ENCODE measurements at places on chromosomes 1 and 21. TPM values are rescaled to one million over a fixed set of nuclear protein-coding genes. Genes with fewer than 3 reads are reported as not detected.
A peak's percentile ranks its signal among the peaks of the same experiment; 100 is the strongest.

The CENPL gene
- total RNA-seq, result 7.8 TPM

The GREM2 gene
- total RNA-seq, result 9.9 TPM

The IGSF21 gene
- 0.83 TPM for total RNA-seq

The USP16 gene
- 40.6 TPM for total RNA-seq

GRCh38 chr1:12549460-12550349 lies 68.3 kb downstream of the DHRS3 start:
- H3K4me1 ChIP-seq, result peaks cover 66% of the 10 kb centered on the region
- no peaks in the 10 kb centered on the region for H3K36me3 ChIP-seq
- H3K27ac ChIP-seq, result peak overlapping the region; percentile 90

DNA sequence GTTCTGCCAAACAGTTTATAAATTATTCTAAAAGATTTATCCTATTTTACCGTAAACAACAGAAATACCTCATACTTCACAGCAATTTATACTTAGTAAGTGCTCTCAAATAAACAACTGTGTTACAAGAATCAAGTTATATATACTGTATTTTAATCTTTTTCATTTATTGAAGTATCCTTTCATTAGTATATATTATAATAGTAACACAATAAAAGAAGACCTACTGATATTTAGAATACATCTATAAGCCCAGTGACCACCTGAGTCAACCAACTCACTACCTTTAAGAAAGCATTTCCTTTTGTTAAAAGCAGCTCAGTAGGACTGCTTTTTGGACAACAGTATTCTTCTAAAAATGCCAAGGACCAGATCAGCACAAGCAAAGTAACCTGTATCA lies 5.9 kb downstream of the TMCO1 start:
- H3K36me3 ChIP-seq, result peaks cover 7% of the 10 kb centered on the region
- no peak overlapping the region for H3K27ac ChIP-seq
- no peak overlapping the region for H3K4me3 ChIP-seq
- peaks cover 5% of the 10 kb centered on the region for H3K4me1 ChIP-seq
- H3K27me3 ChIP-seq, result no peaks in the 10 kb centered on the region

DNA sequence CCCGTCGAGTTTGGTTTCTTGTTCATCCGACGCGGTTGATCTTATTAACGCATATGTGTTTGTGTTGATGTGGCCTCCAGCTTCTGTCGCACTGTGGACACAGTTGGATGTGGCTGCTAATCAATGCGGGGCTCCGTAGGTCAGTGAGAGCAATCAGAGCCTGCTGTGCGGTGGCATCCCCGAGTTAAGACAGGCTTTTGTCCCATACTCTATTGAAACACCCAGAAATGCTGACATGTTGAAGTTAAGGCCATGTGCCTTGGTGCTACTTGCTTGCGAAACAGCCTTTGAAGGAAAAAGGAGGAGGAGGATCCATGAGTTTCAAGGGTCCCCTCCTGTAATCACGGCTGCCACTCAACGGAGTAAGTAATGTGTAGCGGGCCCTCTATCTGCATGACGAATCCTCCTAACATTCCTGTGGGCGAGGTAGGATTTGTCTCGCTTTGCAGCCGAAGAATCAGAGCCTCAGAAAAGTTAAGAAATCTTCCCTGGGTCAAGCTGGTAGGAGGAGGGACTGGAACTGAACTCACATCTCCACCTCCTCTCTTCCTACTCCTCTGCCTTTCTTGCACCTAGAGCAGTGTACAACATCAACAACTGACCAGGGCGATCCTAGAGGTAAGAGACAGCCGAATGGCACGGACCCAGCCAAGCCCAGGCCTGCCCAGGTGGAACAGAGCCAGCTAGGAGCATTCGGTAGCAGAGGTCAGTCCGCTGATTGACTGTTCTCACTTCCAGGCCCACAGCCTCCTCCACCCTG lies 19.5 kb downstream of the PDE9A start:
- no peaks in the 10 kb centered on the region for H3K36me3 ChIP-seq
- no peak overlapping the region for H3K4me3 ChIP-seq
- no peaks in the 10 kb centered on the region for H3K27me3 ChIP-seq
- no peak for DNase-seq

DNA sequence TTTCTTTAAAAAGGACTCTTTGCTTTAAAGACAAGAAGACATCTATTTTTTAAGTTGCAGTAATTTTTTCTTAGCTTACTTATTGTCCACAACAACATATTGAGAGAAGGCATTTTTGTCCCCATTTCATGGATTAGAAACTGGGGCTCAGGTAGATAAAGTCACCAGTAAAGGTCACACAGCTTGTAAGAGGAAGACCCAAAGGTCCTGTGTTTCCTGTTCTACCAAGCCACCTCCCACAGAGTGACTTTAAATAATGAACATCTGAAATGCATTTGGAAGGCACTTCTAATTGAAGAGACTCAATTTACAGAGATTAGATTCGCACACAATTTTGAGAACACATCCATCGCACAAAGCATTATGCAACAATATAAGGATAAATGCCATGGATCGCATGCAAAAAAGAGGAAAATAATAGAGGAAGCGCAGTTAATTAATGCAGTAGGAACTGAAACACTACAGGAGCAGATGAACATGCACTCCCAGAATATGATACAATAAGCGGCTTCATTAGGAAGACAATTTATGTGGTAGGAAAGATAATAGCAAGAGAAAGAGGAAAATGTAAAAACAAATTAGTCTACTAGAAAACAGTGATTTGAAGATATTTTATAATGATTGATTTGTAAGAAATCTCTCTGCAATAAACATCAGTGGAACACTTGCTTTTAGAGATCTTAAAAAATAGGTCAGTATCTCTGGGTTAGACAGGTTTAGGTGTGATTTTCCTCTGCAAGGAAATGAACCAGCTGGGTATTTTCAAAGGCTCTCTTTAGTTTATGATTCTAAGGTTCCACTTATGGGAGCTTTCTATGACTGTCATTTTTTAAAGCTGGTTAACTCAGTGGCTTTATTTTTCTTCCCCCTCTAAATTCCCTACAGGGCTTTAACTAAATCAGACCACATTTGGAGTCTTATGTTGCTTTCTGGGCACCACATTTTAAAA lies 27.1 kb upstream of the CD2 start:
- DNase-seq, result no peak
- no peaks in the 10 kb centered on the region for H3K4me1 ChIP-seq
- no peak overlapping the region for H3K27ac ChIP-seq

DNA sequence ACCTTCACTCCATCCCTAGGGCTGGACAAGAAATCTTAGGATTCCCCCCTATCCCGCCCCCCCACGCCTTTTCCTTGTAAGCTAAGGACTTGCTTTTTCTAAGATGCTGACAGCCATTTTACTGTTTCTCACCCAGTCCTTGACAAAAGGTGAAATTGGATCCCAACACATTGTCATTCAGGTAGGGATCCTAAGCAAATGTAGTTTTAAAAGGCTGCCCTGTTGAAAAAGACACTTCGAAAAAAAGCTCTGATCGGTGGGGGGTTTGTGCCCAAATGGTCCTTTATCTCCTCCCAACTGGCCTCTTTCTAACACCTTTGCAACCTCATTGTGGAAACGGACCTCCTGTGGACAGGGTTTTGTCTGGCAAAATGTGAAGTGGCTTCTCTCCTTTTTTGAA lies 2.9 kb downstream of the CACHD1 start:
- no peaks in the 10 kb centered on the region for H3K36me3 ChIP-seq
- no peaks in the 10 kb centered on the region for H3K27me3 ChIP-seq
- no peak overlapping the region for H3K27ac ChIP-seq
- no peak for DNase-seq
- no peak overlapping the region for H3K4me3 ChIP-seq

DNA sequence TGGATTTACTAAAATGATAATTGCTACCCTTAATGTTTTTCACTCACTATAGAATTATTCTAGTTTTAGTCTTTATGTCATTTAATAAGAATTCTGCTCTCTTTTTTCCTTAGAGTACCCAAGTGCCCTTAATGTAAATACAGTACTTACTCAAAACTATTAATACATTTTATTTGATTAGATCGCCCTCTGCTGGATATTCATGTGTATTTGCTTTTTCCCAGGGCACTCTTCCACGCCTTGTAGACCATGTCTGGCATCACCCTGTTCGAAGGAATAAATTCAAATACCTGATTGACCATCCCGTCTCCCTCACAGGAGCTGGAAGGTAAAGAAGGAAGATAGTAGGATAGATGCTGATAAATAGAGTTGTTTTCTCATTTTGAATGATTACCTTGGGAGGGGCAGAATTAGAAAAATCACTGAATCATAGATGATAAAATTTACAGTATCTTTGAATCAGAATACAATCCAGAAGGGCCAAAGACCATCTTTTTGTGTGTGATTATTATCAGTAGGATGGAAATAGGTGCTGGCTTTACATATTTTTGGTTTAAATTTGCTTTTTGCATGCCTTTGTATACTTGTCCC lies 4.1 kb downstream of the AXDND1 start:
- H3K4me3 ChIP-seq, result no peak overlapping the region
- no peak for DNase-seq
- no peaks in the 10 kb centered on the region for H3K4me1 ChIP-seq
- H3K36me3 ChIP-seq, result no peaks in the 10 kb centered on the region

DNA sequence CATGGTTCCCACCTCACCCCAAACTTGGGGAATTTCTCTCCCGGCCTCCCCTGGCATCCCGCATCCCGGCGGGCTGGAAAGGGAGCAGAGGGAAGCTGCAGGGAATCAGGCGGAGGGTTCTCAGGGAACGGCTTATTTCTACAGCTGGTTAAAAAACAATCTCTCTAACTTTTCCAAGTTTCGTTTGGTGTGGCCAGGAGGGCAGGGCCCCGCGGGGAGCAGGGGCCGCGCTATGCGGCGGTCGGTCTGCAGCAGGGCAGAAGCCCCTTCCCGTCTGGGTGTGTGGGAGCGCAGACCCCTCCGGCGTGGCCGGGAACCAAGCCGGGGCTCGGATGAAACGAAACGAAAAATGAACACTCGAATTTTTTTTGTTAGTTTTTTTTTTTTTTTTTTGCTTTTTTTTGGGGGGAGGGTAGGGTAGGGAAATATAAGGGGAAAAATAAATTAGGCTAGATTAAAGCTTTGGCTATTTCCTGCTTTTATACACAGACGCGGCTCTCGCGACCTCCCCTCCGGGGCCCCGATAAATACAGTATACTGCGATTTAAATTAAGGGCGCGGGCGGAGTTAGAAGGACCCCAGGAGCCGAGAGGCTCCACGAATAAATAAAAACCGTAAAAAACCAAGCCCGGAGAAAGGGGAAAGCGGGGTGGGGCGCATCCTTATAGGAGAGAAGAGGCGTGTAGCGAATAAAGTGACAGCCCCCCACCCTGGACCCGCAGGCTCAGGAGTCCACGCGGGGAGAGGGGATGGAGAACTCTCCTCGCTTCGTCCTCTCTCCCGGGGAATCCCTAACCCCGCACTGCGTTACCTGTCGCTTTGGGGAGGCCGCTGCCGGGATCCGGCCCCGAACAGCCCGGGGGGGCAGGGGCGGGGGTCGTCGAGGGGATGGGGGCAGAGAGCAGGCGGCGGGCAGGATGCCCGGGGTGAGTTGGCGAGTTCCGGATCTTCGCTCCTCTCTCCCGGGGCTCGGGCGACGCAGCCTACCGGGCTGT lies 2.1 kb downstream of the POU3F1 start:
- no peaks in the 10 kb centered on the region for H3K36me3 ChIP-seq
- no peak for DNase-seq
- H3K4me3 ChIP-seq, result peak overlapping the region; percentile 17
- H3K4me1 ChIP-seq, result peaks cover 35% of the 10 kb centered on the region
- peaks cover 36% of the 10 kb centered on the region for H3K27me3 ChIP-seq
- no peak overlapping the region for H3K27ac ChIP-seq

GRCh38 chr1:36328713-36329112 lies 5.3 kb upstream of the EVA1B start:
- no peaks in the 10 kb centered on the region for H3K27me3 ChIP-seq
- no peak for DNase-seq
- H3K27ac ChIP-seq, result no peak overlapping the region
- no peak overlapping the region for H3K4me3 ChIP-seq
- H3K36me3 ChIP-seq, result no peaks in the 10 kb centered on the region
- peaks cover 9% of the 10 kb centered on the region for H3K4me1 ChIP-seq

GRCh38 chr1:246782120-246782900 lies 58.1 kb downstream of the SCCPDH start:
- H3K4me3 ChIP-seq, result no peak overlapping the region
- H3K36me3 ChIP-seq, result no peaks in the 10 kb centered on the region
- H3K27ac ChIP-seq, result no peak overlapping the region
- H3K4me1 ChIP-seq, result no peaks in the 10 kb centered on the region

- H3K27me3 ChIP-seq, result no peaks in the 10 kb centered on the region
- H3K27ac ChIP-seq, result no peak overlapping the region
- no peaks in the 10 kb centered on the region for H3K36me3 ChIP-seq
- DNase-seq, result no peak
- no peak overlapping the region for H3K4me3 ChIP-seq
Measured at GRCh38 chr1:41902159-41902577, 16.6 kb downstream of the HIVEP3 start.

GRCh38 chr1:172727956-172728603 lies 69.2 kb downstream of the FASLG start:
- no peak for DNase-seq
- H3K27me3 ChIP-seq, result no peaks in the 10 kb centered on the region
- no peak overlapping the region for H3K27ac ChIP-seq
- H3K36me3 ChIP-seq, result no peaks in the 10 kb centered on the region

- DNase-seq, result no peak
- no peaks in the 10 kb centered on the region for H3K27me3 ChIP-seq
- H3K4me3 ChIP-seq, result no peak overlapping the region
- no peaks in the 10 kb centered on the region for H3K4me1 ChIP-seq
- H3K36me3 ChIP-seq, result no peaks in the 10 kb centered on the region
Measured at GRCh38 chr21:35284199-35284598, 235.1 kb upstream of the RUNX1 start.

DNA sequence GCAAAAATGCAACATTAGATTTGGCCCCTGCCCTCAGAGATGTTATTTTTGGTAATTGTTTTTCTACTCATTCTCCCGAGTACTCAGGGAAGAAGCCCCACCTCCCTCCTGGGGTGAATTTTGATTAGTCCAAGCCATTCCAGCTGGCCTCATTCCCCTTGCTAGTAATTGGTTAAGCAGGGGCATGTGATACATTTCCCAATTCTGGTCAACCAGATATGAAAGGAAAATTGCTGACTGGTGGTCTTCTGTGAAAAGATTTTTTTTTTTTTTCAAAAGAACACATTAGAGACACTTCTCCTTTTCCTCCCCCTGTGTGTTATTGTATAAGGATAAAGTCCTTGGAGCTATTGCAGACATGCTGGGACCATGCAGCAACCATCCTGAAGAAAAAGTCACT lies 71.1 kb upstream of the AKT3 start:
- H3K36me3 ChIP-seq, result no peaks in the 10 kb centered on the region
- DNase-seq, result no peak

DNA sequence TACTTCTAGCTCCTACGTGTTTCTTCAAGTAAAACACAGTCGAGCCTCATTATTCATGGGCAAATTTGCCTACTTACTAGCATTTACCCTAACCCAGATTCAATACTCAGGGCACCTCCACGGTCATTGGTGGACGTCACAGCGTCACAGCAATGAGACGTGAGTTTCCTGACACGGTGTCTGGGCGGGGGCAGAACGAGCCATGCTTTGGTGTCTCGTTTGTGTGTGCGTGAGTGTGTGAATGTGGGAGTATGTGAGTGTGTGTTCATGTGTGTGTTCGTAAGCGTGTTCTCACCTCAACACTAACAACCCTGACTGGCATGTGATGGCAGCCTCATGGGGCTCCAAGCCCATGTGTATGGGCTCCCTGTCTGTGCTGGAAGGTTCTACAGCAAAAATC lies 17.5 kb upstream of the COL18A1 start:
- DNase-seq, result no peak
- no peaks in the 10 kb centered on the region for H3K27me3 ChIP-seq
- H3K27ac ChIP-seq, result peak overlapping the region; percentile 16
- H3K4me1 ChIP-seq, result peaks cover 14% of the 10 kb centered on the region
- H3K4me3 ChIP-seq, result no peak overlapping the region
